ENCODE measurements at places on chromosomes 2 and 18. TPM values are rescaled to one million over a fixed set of nuclear protein-coding genes. Genes with fewer than 3 reads are reported as not detected.

The FMNL2 gene
- 29.0 TPM for total RNA-seq

The FAP gene
- total RNA-seq, result 6.9 TPM

The COMMD1 gene
- 56.6 TPM for total RNA-seq

The MCM6 gene
- total RNA-seq, result 18.5 TPM

The CCL20 gene
- 3.8 TPM for total RNA-seq

The IL1R2 gene
- total RNA-seq, result not detected

The RGPD4 gene
- not detected for total RNA-seq
